ENCODE measurements at places on chromosomes 7 and 10. TPM values are rescaled to one million over a fixed set of nuclear protein-coding genes. Genes with fewer than 3 reads are reported as not detected.

DNA sequence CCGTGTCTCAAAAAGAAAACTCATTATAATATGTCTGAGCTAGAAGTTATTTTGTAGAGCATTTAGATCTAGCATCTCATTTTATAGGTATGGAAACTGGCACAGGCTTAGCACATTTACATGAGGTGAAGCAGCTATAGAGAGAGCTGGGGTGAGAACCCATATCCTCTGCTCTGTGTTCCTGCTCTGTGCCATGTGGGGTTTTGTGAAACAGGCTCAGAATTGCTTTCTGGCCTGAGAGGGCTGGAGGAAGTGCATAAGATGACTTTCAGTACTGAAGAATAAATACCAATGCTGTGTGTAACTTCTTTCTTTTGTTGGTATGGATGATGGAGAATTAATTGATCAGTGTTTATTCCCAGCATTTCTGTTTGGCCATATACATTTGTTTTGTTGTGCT is 159.1 kb downstream of the LRRC4 start:
- H3K4me3 ChIP-seq: no peak overlapping the region
- H3K27ac ChIP-seq: no peak overlapping the region
- H3K36me3 ChIP-seq: no peaks in the 10 kb centered on the region
- DNase-seq: no peak

GRCh38 chr10:75493464-75493863 is 62.0 kb downstream of the LRMDA start:
- no peaks in the 10 kb centered on the region for H3K27me3 ChIP-seq
- H3K36me3 ChIP-seq: no peaks in the 10 kb centered on the region
- no peak overlapping the region for H3K4me3 ChIP-seq

- no peaks in the 10 kb centered on the region for H3K27me3 ChIP-seq
- no peak overlapping the region for H3K4me3 ChIP-seq
- no peak overlapping the region for H3K27ac ChIP-seq
- no peak for DNase-seq
- H3K4me1 ChIP-seq: no peaks in the 10 kb centered on the region
These were observed 121.7 kb downstream of the C7orf25 start for GRCh38 chr7:42790196-42790595.

DNA sequence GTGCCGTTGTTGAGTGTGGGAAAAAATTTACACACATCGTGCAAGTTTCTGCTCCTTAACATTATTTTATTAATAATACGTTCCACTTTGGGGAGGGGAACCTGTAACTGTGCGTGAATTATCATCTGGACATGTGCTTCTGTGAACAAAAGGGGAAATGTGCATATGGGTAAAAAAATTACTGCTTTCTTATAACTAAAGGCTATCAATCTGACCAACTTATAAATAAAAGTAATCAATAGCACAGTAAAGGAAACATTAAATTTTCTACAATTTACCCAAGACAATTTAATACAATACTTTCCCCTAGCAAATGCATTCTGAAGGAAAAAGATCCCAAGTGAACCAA is 4.5 kb downstream of the TWIST1 start:
- H3K27me3 ChIP-seq: no peaks in the 10 kb centered on the region
- no peaks in the 10 kb centered on the region for H3K4me1 ChIP-seq
- no peaks in the 10 kb centered on the region for H3K36me3 ChIP-seq
- no peak for DNase-seq

DNA sequence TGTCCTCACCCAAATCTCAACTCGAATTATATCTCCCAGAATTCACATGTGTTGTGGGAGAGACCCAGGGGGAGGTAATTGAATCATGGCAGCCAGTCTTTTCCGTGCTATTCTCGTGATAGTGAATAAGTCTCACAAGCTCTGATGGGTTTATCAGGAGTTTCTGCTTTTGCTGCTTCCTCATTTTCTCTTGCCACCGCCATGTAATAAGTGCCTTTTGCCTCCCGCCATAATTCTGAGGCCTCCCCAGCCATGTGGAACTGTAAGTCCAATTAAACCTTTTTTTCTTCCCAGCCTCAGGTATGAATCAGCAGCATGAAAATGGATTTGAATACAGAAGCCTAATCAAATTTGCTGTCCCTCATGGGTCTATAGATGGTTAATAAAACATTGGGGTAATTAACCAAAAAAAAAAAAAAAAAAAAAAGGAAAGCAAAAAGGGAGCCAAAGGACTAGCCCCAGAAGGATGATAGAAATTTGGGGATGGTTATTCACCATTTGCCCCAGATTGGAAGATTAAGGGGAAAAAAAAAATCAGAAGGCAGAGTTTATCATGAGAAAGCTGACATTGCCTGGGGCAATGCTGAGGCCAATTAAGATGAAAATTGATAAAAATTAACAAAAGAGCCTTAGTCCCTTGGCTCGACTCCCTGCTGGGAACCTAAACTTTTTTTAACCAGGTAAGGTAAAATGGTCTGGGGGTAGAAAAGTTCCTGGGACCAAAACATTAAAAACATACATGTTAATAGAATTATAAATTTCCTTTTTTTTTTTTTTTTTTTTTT is 27.6 kb downstream of the AVL9 start:
- no peaks in the 10 kb centered on the region for H3K27me3 ChIP-seq
- no peak overlapping the region for H3K4me3 ChIP-seq
- no peak overlapping the region for H3K27ac ChIP-seq
- no peaks in the 10 kb centered on the region for H3K4me1 ChIP-seq

- peaks cover 12% of the 10 kb centered on the region for H3K4me1 ChIP-seq
- H3K4me3 ChIP-seq: no peak overlapping the region
- H3K36me3 ChIP-seq: no peaks in the 10 kb centered on the region
These were observed 498.0 kb upstream of the ZMIZ1 start for GRCh38 chr10:78570633-78571235.

DNA sequence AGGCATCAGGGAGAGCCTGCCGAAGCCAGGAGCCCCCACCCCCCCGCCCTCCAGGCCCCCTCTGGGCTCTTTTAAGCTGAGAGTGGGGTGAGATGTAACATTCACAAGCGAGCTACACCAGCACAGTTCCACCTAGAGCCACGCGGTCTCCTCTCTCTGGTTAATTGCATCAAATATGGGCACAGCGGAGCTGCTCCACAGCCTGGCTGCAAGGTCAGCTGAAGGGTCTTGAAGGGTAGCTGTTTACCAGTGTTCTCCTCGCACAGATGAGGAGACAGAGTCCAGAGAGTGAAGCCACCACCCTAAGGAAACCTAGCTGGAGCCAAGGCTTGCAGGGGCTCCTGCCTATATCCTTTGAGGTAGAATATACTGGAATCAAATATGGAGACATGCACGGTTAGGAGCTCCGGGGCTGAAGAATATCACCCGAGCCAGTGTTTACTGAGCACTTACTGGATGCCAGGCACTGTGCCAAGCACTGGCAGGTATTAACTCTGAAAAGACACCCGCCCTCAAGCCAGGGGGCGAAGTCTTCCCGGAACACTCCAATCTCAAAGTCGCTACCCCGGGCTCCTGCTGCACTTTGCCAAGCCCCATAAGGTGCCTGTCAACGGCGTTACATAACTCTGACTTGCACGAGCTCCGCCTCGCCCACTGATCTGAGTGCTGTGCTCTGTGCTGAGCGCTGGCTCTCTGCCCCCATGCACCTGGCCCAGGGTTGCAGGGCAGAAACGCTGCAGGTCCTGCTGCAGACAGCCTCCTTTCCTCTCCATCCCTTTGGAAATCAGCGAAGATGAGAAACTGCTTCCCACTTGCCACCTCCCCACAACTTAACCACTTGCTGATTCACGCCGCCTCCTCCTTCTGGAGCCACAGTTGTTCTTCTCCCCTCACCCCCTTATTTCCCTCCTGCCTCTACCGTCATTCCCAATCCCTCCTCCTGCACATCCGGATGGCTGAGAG is 5.4 kb downstream of the CHST15 start:
- H3K27me3 ChIP-seq: no peaks in the 10 kb centered on the region
- H3K4me3 ChIP-seq: no peak overlapping the region
- no peak overlapping the region for H3K27ac ChIP-seq
- no peak for DNase-seq
- H3K4me1 ChIP-seq: no peaks in the 10 kb centered on the region

GRCh38 chr7:96402913-96403312 is 81.0 kb upstream of the SLC25A13 start:
- no peak for DNase-seq
- no peak overlapping the region for H3K27ac ChIP-seq
- H3K27me3 ChIP-seq: no peaks in the 10 kb centered on the region
- no peaks in the 10 kb centered on the region for H3K4me1 ChIP-seq

GRCh38 chr10:12841426-12841825 is 160.1 kb downstream of the CCDC3 start:
- H3K27me3 ChIP-seq: no peaks in the 10 kb centered on the region
- no peak for DNase-seq
- no peaks in the 10 kb centered on the region for H3K36me3 ChIP-seq
- peaks cover 12% of the 10 kb centered on the region for H3K4me1 ChIP-seq

GRCh38 chr7:102188746-102189145 is 97.9 kb upstream of the SH2B2 start:
- no peaks in the 10 kb centered on the region for H3K4me1 ChIP-seq
- no peak for DNase-seq
- H3K27ac ChIP-seq: no peak overlapping the region
- H3K27me3 ChIP-seq: no peaks in the 10 kb centered on the region
- H3K4me3 ChIP-seq: no peak overlapping the region

DNA sequence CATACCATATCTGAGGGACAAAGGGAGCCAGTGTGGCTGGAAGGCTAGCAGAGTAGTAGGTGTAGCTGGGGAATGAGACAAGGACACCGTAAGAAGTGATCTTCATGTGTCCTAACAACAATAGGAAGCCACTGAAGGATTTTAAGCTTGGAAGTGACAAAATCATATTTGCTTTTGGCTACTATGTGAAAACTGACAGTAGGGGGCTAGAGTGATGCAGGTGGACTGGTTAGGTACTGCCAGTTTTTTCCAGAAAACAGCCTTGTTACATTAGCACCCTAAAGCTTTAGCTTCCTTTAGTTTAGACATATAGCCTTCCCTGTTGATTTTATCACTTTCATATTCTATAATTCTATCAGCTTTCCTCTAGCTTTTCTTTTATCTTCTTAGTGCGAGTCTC is 637.1 kb downstream of the ANKRD7 start:
- DNase-seq: no peak
- no peaks in the 10 kb centered on the region for H3K36me3 ChIP-seq
- H3K27me3 ChIP-seq: no peaks in the 10 kb centered on the region
- no peaks in the 10 kb centered on the region for H3K4me1 ChIP-seq
- H3K27ac ChIP-seq: no peak overlapping the region
- H3K4me3 ChIP-seq: no peak overlapping the region

GRCh38 chr10:35486297-35486990 is 118.7 kb upstream of the GJD4 start:
- no peak overlapping the region for H3K4me3 ChIP-seq
- H3K27ac ChIP-seq: no peak overlapping the region
- H3K36me3 ChIP-seq: peaks cover 3% of the 10 kb centered on the region
- no peaks in the 10 kb centered on the region for H3K27me3 ChIP-seq

GRCh38 chr10:57165671-57166070 is 804.6 kb upstream of the ZWINT start:
- H3K36me3 ChIP-seq: no peaks in the 10 kb centered on the region
- H3K27ac ChIP-seq: no peak overlapping the region
- no peaks in the 10 kb centered on the region for H3K4me1 ChIP-seq
- no peaks in the 10 kb centered on the region for H3K27me3 ChIP-seq

HMX3 gene
- not detected for total RNA-seq

CYP3A7 gene
- not detected for total RNA-seq

GPC2 gene
- 5.0 TPM for total RNA-seq

PILRA gene
- total RNA-seq: not detected
